ENCODE measurements at places on chromosomes 1 and 21.

DNA sequence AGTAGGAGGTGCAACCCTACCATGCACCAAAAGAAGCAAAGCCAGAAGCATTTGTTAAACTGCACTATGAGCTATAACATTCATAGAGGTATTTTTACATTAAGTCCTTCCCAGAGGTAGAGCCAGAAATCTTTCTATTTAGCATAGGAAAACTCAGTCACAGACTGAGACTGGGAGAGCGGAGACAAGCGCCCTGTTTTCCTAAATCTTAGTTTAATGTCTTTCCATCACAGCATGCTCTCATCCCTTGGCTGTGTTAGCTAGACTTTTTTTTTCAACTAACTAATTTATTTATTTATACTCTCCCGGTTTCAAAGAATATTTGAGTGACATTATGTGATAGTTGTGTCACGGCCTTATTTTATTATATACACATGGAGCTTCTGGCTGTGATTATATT, 304.1 kb downstream of the LMX1A start:
- DNase-seq = no peak

DNA sequence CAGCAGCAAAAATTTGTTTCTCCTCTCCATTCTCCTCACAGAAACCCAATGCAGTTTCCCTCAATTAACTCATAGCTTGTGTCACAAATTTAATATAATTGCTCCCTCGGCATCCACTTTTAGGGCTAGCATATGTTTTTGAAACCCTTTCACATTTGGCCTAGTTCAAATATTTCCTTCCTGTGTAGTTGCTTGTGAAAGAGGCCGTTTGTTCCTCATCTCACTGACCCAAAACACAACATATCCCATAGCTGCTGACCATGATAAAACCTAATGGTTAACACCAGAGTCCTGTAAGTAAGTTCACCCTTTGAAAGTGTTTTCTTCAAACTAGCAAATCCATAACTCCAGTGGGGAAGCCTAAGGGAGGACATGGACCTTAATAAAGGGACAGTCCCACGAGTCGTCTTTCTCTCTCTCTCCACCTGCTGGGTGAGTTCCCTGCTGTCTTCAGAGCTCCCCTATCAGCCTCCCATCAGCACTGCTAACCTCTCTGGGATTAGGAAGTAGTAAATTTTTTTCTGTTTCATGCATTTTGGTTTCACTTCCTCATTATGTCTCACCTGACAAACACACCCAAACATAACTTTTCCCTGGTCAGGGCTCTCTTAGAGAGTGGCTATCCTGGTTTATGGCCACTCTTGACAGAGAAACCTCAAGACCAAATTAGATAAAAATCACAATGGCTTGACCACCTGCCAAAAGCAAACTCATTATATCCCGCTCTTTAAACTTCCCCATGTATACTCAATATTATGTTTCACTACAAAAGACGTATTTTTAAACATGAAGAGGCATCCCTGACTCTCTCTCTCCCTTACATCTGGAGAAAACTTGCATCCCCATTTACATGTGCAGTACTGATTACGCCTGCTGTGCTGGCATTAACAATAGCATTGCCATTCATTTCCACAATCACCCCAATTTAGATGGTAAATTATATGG, 177.7 kb upstream of the HP1BP3 start:
- no peak for DNase-seq

DNA sequence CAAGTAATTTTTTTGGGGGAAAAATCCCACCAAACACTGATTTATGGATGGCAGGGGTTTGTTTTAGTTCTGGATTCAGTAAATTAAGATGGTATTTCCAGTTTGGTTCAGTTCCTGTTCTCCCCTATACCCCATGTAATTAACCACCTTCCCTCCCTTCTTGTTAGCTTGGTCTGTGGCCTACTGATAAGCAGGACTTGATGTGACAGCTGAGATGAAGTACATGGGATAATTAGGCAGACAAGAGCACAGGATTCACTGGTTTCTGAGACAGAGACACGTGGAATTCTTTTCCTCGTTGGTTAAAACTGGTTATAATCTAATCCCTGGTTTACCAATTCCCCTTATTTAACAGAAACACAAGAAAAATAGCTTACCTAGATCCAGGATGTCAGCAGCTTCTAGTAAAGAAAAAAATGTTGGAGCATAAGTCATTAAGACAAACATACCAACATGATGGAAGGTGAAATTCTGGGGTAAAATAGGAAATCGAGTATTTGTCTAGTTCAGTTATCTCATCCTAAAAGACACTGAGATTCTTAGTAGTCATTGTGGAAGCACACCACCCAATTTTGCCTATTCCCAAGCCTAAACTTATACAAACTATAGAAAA, 81.5 kb downstream of the SCMH1 start:
- no peak for DNase-seq

- DNase-seq = peak; percentile 45
Observed at GRCh38 chr1:200415789-200416593, 6.2 kb upstream of the ZNF281 start.

GRCh38 chr1:12138196-12139168, 28.3 kb upstream of the TNFRSF1B start:
- DNase-seq = no peak

DNA sequence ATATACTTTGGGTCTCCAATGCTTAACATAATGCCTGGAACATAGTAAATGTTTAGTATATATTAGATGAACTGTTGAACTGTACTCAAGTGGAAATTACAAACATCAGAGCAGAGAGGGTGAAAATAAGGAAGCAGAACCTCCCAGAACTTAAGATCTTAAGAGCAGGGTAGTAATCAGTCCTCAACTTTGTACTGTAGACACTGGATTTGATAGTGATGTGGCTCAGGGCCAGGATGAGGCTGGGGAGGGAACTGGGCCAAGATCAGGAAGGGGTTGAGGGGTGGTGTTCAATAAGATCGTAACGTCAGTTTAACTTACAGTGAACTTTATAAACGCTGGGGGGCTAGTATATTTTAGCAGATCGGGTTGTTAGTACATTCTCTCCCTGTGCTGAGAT, 15.4 kb downstream of the MPZL1 start:
- no peak for DNase-seq

GRCh38 chr1:36390411-36390810, 4.7 kb upstream of the STK40 start:
- DNase-seq = no peak

GRCh38 chr1:155226910-155227260, 18.4 kb downstream of the MTX1 start:
- DNase-seq = no peak

DNA sequence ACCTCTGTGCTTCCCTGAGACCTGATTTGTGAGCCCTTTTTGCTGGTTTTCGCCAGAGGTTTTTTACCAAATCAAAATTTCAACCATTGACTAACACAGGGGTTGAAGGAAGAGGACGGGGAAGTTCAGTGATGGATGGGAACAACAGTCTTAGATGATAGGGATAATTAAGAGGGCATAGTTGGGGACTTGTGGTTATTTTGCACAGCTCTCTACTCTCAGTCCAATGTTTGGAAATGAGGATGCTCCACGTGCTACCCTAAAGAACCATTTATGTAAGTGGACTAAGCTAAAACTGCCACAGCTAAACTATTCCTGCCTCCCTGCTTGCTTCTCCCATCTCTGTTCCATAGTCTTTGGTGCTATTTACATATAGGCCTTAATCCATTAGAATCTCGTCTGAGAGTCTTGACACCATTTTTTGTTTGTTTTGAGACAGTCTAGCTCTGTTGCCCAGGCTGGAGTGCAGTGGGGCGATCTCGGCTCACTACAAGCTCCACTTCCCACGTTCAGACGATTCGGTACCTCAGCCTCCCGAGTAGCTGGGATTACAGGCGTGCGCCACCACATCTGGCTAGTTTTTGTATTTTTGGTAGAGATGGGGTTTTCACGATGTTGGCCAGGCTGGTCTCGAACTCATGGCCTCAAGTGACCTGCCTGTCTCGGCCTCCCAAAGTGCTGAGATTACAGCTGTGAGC, 684 bp upstream of the MCL1 start:
- no peak for DNase-seq

DNA sequence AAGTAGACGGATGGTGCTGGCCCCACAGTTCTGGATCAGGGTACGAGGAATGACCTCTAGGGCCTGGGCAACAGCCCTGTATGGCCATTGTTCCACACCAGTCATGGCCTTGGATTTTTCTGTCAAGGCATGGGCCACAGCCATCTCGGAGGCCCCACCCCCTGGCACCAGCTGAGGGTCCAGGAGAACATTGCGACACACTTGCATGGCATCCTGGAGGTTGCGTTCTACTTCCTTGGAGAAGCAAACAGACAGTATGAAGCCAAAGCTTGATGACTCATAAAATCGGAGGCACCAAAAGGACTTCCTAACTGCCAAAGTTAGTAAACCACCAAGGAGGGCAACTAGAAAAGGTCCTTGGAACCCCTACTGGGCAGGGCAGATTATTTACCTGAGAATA, 11.9 kb upstream of the VHLL start:
- no peak for DNase-seq

GRCh38 chr21:44337941-44338895, 972 bp downstream of the CFAP410 start:
- peak; percentile 17 for DNase-seq

GRCh38 chr21:35573472-35574374, 486.6 kb downstream of the SETD4 start:
- DNase-seq = no peak

DNA sequence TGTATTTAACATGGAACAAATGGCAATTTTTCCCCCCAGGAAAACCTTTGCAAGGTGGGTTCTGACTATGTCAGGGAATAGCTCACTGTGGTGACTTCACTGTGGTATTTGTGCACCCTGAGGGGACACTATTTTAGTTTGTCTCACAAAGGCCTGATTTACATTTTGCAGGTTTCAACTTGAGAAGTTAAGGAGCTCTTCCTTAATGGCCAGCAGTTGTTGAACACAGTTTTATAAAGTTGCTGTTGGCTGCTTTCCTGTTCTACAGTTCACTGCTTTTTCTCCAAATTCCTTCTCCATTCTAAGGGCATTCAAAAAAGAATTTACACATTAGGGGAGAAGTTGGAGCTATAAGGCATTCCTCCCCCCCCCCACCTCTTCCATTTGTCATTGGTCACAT, 4.6 kb downstream of the LAMC1 start:
- no peak for DNase-seq

GRCh38 chr21:44461464-44462001, 6.2 kb downstream of the LRRC3 start:
- no peak for DNase-seq

GRCh38 chr1:221742555-221743415, 896 bp upstream of the DUSP10 start:
- DNase-seq = no peak

DNA sequence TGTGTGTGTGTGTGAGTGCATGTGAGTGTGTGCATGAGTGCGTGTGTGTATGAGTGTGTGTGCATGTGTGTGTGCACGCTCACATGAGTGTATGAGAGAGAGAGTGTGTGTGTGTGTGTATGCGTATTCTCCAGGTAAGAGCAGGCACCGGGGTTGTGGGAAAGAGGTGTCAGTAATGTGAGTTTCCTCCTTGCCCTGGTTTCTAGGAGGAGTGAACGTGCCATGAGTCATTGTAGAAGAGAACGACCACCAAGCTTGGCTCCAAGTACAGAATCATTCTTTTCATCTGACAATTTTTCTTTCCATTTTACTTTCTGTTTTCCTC, 79.1 kb downstream of the POFUT2 start:
- DNase-seq = no peak

GRCh38 chr21:42677339-42678321, 24.2 kb downstream of the PDE9A start:
- DNase-seq = no peak

DNA sequence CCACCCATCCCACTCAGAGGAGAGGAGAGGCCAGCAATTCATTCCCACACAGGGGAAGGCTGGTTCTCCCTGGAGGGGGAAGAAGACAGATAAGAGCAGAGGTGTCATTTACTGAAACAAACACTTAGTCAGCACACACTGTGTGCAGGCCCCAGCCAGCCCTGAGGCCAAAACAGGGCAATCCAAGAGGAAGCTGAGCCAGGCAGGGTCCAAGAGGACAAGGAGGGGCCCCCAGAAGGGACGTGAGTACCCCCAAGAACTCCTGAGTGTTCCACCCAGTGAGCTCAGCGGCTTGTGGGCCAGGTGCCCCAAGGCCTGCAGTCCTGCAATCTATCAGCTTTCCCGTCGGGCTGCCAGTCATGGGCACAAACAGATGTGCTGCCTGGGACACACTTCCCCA, 15.8 kb downstream of the ADGRB2 start:
- DNase-seq = no peak

- DNase-seq = no peak
Observed at GRCh38 chr1:179053486-179053885, 27.8 kb downstream of the FAM20B start.

- DNase-seq = no peak
Observed at GRCh38 chr1:41663671-41664400, 179.4 kb upstream of the EDN2 start.

DNA sequence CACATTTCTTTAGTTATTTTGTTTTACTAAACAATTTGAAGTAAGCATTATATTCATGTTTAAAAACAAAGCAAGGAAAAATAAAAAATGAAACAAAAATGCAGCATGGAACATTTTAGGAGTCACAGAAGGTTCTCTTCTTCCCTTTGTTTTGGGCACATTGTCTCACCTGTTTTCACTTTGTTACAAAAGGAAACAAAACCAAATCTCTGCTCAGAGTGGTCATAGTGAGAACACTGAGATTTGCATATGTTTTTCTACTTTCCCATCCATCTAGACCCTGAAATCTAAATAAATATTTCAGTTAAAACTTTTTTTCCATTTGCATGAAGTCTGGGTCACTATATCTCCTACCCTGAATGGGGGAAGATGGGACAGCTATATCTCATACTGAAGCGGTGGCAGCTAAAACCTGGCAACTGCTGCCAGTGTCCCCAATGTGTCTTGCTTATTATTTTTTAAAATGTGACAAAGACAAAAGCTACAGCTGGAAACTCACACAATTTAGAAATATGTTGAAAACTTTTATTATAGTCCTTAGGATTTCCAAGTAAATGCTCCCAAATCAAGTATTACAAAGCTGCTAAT, 3.5 kb downstream of the EXOC8 start:
- DNase-seq = no peak

GRCh38 chr1:64851664-64852063, 106.8 kb downstream of the RAVER2 start:
- no peak for DNase-seq

GRCh38 chr1:244839656-244840055, 4.2 kb downstream of the COX20 start:
- DNase-seq = no peak

GRCh38 chr21:19261731-19262376, 858.3 kb upstream of the TMPRSS15 start:
- DNase-seq = no peak

GRCh38 chr1:2631136-2632050, 1.4 kb downstream of the MMEL1 start:
- DNase-seq = no peak

- DNase-seq = no peak
Observed at GRCh38 chr1:94528299-94528698, 13.3 kb downstream of the F3 start.

DNA sequence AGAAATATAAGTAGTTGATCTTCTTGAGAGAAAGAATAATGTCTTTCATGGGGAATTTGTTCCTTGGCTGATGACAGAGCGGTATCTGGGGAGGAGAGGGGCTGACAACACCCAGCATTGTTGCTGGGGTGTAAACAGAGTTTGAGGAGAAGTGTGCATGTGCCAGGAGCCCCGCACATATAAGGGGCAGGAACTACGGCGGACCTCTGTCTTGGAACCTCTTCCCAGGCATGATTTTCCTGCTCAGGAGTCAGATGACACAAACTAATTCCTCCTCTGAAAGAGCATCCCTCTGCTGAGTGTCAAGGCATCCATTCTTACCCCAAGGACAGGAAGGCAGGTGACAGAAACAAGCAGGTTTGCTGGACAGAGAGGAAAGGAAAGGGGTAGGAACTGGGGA, 119.1 kb downstream of the TPTE start:
- no peak for DNase-seq

Measured in keratinocyte (primary cell).